ENCODE measurements at places on chromosomes 12 and 14. TPM values are rescaled to one million over a fixed set of nuclear protein-coding genes. Genes with fewer than 3 reads are reported as not detected.

GRCh38 chr12:19154686-19155085, 25.2 kb downstream of the PLEKHA5 start:
- H3K27ac ChIP-seq: no peak overlapping the region
- DNase-seq: no peak
- no peak overlapping the region for H3K4me3 ChIP-seq
- no peaks in the 10 kb centered on the region for H3K4me1 ChIP-seq
- no peaks in the 10 kb centered on the region for H3K36me3 ChIP-seq
- H3K27me3 ChIP-seq: peaks cover 2% of the 10 kb centered on the region

DNA sequence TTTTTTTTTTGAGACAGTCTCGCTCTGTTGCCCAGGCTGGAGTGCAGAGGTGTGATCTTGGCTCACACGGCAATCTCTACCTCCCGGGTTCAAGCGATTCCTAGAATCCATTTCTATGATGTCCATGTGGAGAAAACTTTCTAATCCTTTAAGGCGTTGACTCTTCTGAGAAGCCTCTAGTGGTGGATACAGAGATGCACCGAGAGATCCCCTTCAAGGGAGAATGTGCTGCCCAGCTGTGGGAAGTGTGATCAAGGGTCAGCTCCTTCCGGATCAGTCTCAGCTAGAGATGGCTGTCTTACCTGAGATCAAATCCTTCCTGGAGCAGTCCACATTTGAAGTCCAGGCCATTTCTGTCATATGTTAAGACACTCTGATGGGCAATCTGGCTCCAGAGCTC, 92.7 kb upstream of the HECTD1 start:
- H3K4me1 ChIP-seq: no peaks in the 10 kb centered on the region
- H3K36me3 ChIP-seq: no peaks in the 10 kb centered on the region
- H3K27ac ChIP-seq: no peak overlapping the region
- no peak for DNase-seq
- no peak overlapping the region for H3K4me3 ChIP-seq

- no peak overlapping the region for H3K27ac ChIP-seq
- peaks cover 7% of the 10 kb centered on the region for H3K4me1 ChIP-seq
- no peak for DNase-seq
- no peak overlapping the region for H3K4me3 ChIP-seq
- H3K27me3 ChIP-seq: no peaks in the 10 kb centered on the region
Measured at GRCh38 chr12:11755302-11755930, 105.9 kb downstream of the ETV6 start.

- no peaks in the 10 kb centered on the region for H3K36me3 ChIP-seq
- no peak overlapping the region for H3K4me3 ChIP-seq
- H3K4me1 ChIP-seq: peaks cover 10% of the 10 kb centered on the region
Measured at GRCh38 chr14:102824832-102825231, 47.6 kb downstream of the TRAF3 start.

DNA sequence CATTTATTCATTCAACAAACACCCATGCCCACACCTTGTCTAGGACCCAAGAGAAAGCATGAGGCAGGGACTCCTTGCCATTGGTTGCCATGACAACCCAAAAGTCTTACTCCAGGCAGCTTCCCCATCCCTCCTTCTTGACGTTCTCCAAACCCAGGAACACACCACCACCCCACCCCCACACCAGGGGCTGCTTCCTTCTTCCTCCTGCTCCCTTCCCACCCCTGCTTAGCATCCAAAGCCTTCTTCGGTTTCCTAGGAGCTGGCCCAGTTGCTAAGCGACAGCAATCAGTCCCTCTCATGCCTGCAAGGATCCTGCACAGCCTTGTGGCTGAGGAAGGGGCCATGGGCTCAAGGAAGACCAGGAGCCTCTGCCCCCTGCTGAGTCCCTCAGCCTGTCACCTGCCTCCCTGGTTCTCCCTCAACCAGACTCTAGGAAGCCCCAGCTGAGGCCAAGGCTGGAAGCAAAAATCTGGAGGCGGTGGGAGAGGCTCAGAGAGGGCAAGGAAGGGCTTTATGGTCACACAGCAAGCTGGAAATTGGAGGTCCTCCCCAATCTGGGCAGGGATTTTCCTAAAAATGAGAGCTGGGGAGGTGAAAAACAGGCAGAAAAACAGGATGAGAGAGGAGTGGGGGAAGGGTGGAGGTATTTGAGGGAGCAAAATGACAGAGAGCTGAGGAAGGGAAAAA, 15.4 kb downstream of the RASAL1 start:
- no peak for DNase-seq
- H3K27me3 ChIP-seq: peaks cover 13% of the 10 kb centered on the region
- H3K27ac ChIP-seq: no peak overlapping the region
- H3K4me1 ChIP-seq: no peaks in the 10 kb centered on the region
- H3K36me3 ChIP-seq: no peaks in the 10 kb centered on the region

DNA sequence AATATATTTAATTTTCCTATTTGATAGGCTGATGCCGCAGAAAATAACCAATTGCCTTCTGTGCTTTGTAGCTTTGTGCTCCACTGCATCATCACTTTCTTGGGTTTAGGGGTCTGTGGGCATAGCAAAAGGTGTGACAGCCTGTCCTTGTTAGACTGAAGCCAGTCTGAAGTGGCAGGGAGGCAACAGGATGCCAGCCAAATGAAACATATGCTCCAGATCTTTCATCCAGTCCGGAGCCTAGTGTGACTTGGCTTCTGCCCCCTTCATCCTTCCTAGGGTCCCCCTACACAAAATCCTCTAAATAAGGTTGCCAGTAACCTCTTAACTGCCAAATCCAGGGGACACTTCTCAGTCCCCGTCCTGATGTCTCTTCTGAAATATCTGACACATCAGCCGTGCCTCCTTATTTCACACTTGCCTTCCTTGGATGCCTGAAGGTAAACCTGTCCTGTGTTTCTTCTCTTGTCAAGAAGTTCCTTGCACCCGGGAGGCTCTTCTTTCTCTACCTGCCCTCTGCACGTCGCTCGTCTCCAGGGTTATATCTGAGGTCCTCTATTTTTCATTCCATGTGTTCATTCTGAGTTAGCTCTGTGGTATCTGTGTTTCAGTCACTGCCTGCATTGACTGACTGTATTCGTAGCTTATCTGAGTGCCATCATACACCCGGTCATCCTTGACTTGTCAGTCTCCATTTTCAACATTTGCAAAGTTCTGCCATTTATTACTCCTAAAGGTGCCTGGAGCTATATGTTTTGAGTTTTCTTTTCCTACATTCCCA, 47.8 kb downstream of the HMGA2 start:
- no peak for DNase-seq
- no peaks in the 10 kb centered on the region for H3K4me1 ChIP-seq
- H3K36me3 ChIP-seq: no peaks in the 10 kb centered on the region
- H3K27me3 ChIP-seq: no peaks in the 10 kb centered on the region
- H3K4me3 ChIP-seq: no peak overlapping the region

GRCh38 chr14:98262566-98262965, 1009.4 kb downstream of the BCL11B start:
- H3K27me3 ChIP-seq: no peaks in the 10 kb centered on the region
- DNase-seq: no peak
- no peak overlapping the region for H3K4me3 ChIP-seq
- peaks cover 4% of the 10 kb centered on the region for H3K4me1 ChIP-seq

- no peak for DNase-seq
- peaks cover 8% of the 10 kb centered on the region for H3K36me3 ChIP-seq
- no peak overlapping the region for H3K4me3 ChIP-seq
- H3K4me1 ChIP-seq: no peaks in the 10 kb centered on the region
Measured at GRCh38 chr14:50659327-50659974, 8.7 kb downstream of the SAV1 start.

- H3K36me3 ChIP-seq: no peaks in the 10 kb centered on the region
- H3K4me3 ChIP-seq: no peak overlapping the region
- H3K27me3 ChIP-seq: no peaks in the 10 kb centered on the region
- H3K27ac ChIP-seq: no peak overlapping the region
Measured at GRCh38 chr12:115324949-115325593, 641.1 kb upstream of the TBX3 start.

- peaks cover 64% of the 10 kb centered on the region for H3K27me3 ChIP-seq
- H3K27ac ChIP-seq: no peak overlapping the region
- no peak for DNase-seq
- peaks cover 15% of the 10 kb centered on the region for H3K4me1 ChIP-seq
- no peak overlapping the region for H3K4me3 ChIP-seq
- no peaks in the 10 kb centered on the region for H3K36me3 ChIP-seq
Measured at GRCh38 chr12:107778383-107779025, 4.0 kb downstream of the ASCL4 start.

GRCh38 chr14:54796961-54797360, 105.7 kb downstream of the GCH1 start:
- peaks cover 23% of the 10 kb centered on the region for H3K27me3 ChIP-seq
- H3K4me1 ChIP-seq: no peaks in the 10 kb centered on the region
- H3K36me3 ChIP-seq: no peaks in the 10 kb centered on the region
- DNase-seq: no peak
- no peak overlapping the region for H3K4me3 ChIP-seq

- H3K27me3 ChIP-seq: peaks cover 2% of the 10 kb centered on the region
- no peak overlapping the region for H3K4me3 ChIP-seq
- no peak for DNase-seq
- H3K4me1 ChIP-seq: peaks cover 14% of the 10 kb centered on the region
- H3K27ac ChIP-seq: no peak overlapping the region
- no peaks in the 10 kb centered on the region for H3K36me3 ChIP-seq
Measured at GRCh38 chr12:106118-106591, 39.6 kb downstream of the IQSEC3 start.

DNA sequence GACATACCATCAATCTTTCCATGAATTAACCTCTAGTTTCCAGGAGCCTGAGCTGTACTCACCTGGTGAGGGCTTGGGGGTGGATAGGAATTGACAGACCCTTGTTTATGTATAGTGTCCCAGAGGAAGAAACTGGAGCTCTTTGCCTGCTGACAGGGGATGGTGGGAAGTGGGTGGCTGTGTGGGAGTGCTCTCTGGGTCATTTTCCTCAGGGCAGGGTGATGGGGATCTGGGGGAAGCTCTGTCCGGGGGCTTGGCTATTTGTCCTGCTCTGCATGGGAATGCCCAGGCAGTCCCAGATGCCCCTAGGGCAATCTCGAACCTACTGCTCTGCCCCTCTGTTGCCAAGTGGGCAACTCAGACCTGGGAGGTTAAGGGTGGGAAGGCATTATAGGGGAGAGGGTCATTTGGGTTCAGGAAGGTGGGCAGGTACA, 21.8 kb upstream of the DHRS2 start:
- no peak overlapping the region for H3K4me3 ChIP-seq
- no peak for DNase-seq
- peaks cover 7% of the 10 kb centered on the region for H3K27me3 ChIP-seq
- H3K4me1 ChIP-seq: peaks cover 15% of the 10 kb centered on the region
- no peak overlapping the region for H3K27ac ChIP-seq

- H3K27ac ChIP-seq: peak overlapping the region; percentile 85
- H3K4me1 ChIP-seq: peaks cover 33% of the 10 kb centered on the region
- no peak for DNase-seq
- H3K36me3 ChIP-seq: peaks cover 18% of the 10 kb centered on the region
Measured at GRCh38 chr12:56998981-56999380, 7.4 kb downstream of the ZBTB39 start.

GRCh38 chr12:95395696-95396095, 78.3 kb upstream of the METAP2 start:
- H3K27me3 ChIP-seq: no peaks in the 10 kb centered on the region
- H3K4me3 ChIP-seq: no peak overlapping the region
- no peak for DNase-seq
- H3K36me3 ChIP-seq: peaks cover 1% of the 10 kb centered on the region
- no peaks in the 10 kb centered on the region for H3K4me1 ChIP-seq

- no peak overlapping the region for H3K4me3 ChIP-seq
- no peak for DNase-seq
- no peak overlapping the region for H3K27ac ChIP-seq
- no peaks in the 10 kb centered on the region for H3K36me3 ChIP-seq
- no peaks in the 10 kb centered on the region for H3K4me1 ChIP-seq
Measured at GRCh38 chr14:77151918-77152588, 10.5 kb upstream of the ZDHHC22 start.

DNA sequence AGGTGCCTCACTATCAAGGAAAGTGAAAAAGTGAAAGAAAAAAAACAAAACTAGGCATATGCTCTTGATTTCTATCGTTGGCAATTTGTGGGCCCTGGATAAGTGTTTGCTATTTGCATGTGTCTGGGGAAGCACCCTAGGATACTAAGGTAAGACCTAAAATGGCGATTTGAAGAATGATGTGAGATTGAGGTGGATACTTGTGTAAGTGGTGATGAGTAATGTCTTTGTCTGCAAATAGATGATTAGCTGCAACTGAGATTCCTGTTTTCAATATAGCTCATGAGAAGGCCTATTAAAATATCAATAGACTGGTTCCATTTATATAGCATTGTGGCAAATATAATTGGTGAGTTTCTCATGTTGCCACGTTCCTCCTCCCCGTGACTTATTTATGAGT, 261.7 kb downstream of the NEDD1 start:
- peaks cover 2% of the 10 kb centered on the region for H3K27me3 ChIP-seq
- no peak overlapping the region for H3K4me3 ChIP-seq
- peaks cover 2% of the 10 kb centered on the region for H3K4me1 ChIP-seq
- H3K36me3 ChIP-seq: no peaks in the 10 kb centered on the region
- H3K27ac ChIP-seq: no peak overlapping the region
- DNase-seq: no peak

- H3K4me1 ChIP-seq: peaks cover 39% of the 10 kb centered on the region
- peaks cover 42% of the 10 kb centered on the region for H3K36me3 ChIP-seq
- DNase-seq: no peak
- H3K27me3 ChIP-seq: no peaks in the 10 kb centered on the region
- peak overlapping the region; percentile 21 for H3K27ac ChIP-seq
Measured at GRCh38 chr14:63638493-63638892, 3.2 kb downstream of the WDR89 start.

- H3K36me3 ChIP-seq: no peaks in the 10 kb centered on the region
- no peak overlapping the region for H3K4me3 ChIP-seq
- DNase-seq: no peak
- H3K27ac ChIP-seq: no peak overlapping the region
- H3K4me1 ChIP-seq: no peaks in the 10 kb centered on the region
- H3K27me3 ChIP-seq: no peaks in the 10 kb centered on the region
Measured at GRCh38 chr12:39883411-39883810, 222.5 kb downstream of the SLC2A13 start.

- H3K27me3 ChIP-seq: peaks cover 7% of the 10 kb centered on the region
- DNase-seq: no peak
- H3K4me1 ChIP-seq: no peaks in the 10 kb centered on the region
- no peaks in the 10 kb centered on the region for H3K36me3 ChIP-seq
- no peak overlapping the region for H3K27ac ChIP-seq
- no peak overlapping the region for H3K4me3 ChIP-seq
Measured at GRCh38 chr12:124665511-124665910, 98.1 kb upstream of the NCOR2 start.

- no peaks in the 10 kb centered on the region for H3K36me3 ChIP-seq
- no peak for DNase-seq
- no peak overlapping the region for H3K27ac ChIP-seq
- no peaks in the 10 kb centered on the region for H3K4me1 ChIP-seq
- H3K27me3 ChIP-seq: peaks cover 15% of the 10 kb centered on the region
Measured at GRCh38 chr12:10033783-10034545, 3.5 kb downstream of the CLEC9A start.

- no peak overlapping the region for H3K4me3 ChIP-seq
- no peaks in the 10 kb centered on the region for H3K36me3 ChIP-seq
- H3K27ac ChIP-seq: no peak overlapping the region
- DNase-seq: no peak
- H3K4me1 ChIP-seq: peaks cover 24% of the 10 kb centered on the region
- peaks cover 10% of the 10 kb centered on the region for H3K27me3 ChIP-seq
Measured at GRCh38 chr14:58599707-58600106, 38.1 kb upstream of the DACT1 start.

PLEKHH1 gene
- total RNA-seq: 0.68 TPM

RERG gene
- not detected for total RNA-seq

MYBPC1 gene
- total RNA-seq: not detected

MAP1LC3B2 gene
- 0.85 TPM for total RNA-seq

DPPA3 gene
- total RNA-seq: not detected

SYNE3 gene
- 79.1 TPM for total RNA-seq

PKP2 gene
- not detected for total RNA-seq

PLEK2 gene
- 0.85 TPM for total RNA-seq

LTB4R gene
- total RNA-seq: 27.8 TPM

ORMDL2 gene
- total RNA-seq: 43.4 TPM

Data from activated naive CD8-positive, alpha-beta T cell treated with anti-CD3 and anti-CD28 coated beads, Interleukin-2, amount 10 ng/mL, durations not matched to agents 7 days and 5 days (primary cell).